Muscle of arm (tissue), 14 donors: ENCODE measurements at places on chromosomes 4 and X.

DNA sequence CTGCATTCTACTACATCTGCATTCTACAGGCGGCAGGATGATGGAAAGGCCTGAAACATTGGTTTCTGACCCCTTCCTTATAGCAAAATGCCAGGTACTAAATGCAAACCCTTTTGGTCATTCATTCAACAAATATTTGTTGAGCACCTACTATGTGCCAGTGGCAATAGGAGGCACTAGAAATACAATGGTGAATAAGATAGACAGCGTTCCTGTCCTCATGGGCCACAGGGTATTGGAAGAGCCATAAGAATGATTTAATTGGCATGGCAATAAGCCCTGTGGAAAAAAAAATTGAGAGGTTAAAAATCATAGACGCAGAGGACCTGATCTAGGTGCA is 17.3 kb upstream of the LAP3 start:
- no peak for DNase-seq

DNA sequence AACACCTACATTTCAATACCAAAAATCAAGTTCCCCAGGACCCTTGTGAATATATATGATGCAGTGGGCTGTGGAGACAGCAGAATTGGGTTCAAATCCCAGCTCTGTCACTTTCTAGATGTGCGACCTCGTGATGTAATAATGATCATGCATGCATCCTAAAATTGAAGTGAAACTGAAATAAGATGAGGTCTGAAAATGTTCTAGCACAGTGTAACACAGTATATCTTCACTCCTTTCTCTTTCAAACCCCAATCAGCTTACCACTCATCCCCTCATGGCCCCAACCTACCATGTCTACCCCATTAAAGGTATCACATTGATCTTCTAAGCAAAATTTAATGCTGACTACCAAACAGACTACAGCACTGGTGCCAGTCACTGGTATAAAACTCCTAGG is 69.9 kb upstream of the BRS3 start:
- no peak for DNase-seq

GRCh38 chr4:140097572-140097971 is 56.4 kb downstream of the MAML3 start:
- no peak for DNase-seq

DNA sequence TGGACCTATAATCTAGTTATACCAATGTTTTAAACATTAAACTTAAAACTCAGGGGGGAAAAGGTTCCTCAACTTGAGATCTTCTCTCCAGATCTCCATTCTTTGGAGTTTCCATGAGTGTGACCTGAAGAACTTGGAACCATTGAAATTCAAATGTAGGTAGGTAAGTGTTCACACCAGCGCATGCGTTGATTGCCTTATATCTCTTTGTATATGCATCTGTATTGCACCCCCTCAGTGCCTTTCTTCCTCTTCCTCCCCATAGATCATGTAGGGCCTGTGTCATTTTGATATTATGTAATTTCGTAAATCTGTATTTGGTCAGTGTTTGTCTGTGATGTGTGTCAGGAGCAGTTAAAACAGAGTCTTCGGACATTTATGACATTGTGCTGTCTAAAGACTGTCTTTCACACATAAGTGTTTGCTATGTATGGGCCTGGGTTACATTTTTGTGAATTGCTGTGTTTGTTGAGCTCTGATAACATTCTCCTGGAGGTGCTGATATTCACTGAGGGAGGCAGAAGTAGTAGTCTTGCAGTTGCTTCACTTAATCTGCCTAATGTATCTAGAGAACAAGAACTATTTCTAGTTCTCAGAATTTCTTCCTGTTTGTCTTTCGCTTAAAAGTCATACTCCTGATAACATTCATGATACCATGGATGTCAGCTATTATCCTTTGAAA is 126.3 kb downstream of the RAP1GDS1 start:
- no peak for DNase-seq

GRCh38 chr4:128600996-128601871 is 208.3 kb upstream of the JADE1 start:
- DNase-seq = no peak

GRCh38 chr4:64796581-64796980 is 387.3 kb upstream of the TECRL start:
- DNase-seq = no peak

GRCh38 chr4:145937971-145938611 is 532 bp downstream of the ZNF827 start:
- DNase-seq = peak; percentile 63

DNA sequence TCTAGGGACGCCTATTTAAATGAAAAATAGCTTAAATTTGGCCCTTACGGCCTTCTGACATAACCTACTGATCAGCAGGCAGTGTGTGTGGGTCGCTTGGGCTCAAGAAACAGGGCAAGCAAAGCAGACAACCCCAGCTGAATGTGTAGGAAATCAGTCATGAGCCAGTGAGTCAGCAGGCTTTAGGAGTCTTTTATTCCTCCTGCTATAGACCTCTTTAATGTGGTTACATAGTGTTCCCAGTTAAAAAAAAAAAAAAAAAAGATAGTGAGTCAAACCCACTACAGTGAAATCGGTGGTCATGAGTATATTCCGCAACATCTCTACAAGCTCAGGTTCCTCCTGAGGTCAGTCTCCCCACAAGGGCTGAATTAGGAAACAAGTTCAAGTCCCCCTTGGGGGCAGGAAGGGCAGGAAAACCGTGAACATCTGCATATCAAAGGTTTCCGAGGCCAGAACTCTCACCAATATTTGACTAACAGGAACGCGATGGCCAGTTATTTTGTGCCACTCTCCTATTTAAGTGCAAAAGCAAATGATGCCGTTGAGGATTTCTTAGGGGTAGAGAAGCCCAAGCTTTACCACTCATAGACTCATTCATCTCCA is 32.7 kb downstream of the ACSL1 start:
- DNase-seq = no peak

DNA sequence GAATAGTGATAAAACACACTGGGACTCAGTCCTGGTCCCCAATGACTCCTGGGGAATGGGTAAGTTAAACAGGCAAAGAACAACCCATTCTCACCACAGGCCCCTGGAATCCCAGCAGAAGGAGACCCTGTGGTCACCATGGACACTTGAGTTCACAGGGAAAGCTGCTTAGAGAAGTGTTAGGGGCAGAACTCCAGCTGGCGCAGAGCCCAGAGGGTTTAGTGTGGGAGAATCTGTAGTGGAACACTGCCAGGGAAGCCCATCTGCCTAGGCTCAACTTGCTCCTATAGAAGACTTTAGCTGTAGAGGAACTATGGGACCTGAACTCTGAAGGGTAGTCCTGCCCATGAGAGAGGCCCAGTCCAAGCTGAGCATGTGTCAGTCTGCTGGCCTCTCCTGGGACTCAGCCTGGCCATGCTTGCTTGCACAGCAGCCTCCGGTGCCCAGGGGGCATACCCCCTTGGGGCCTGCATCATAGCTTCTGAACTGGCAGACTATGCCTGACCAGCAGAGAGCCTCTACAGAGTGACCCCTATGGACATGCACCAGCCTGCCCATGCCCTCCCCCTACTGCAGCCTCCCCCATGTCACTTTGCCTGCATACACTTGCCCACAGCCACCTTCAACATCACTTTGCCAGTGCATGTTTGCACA is 343.5 kb downstream of the IDS start:
- DNase-seq = no peak

- DNase-seq = peak; percentile 25
These were observed 292.0 kb downstream of the CCSER1 start for GRCh38 chr4:90419124-90419711.
